ENCODE measurements at places on chromosomes 6 and 20. TPM values are rescaled to one million over a fixed set of nuclear protein-coding genes. Genes with fewer than 3 reads are reported as not detected.
A peak's percentile ranks its signal among the peaks of the same experiment; 100 is the strongest.

The HTR1E gene
- not detected for total RNA-seq

The CST5 gene
- total RNA-seq: not detected

The C20orf202 gene
- total RNA-seq: not detected

The IL17A gene
- not detected for total RNA-seq

The PGM3 gene
- total RNA-seq: 7.5 TPM

GRCh38 chr6:151413372-151414145 is 22.2 kb upstream of the ZBTB2 start:
- no peak for DNase-seq

DNA sequence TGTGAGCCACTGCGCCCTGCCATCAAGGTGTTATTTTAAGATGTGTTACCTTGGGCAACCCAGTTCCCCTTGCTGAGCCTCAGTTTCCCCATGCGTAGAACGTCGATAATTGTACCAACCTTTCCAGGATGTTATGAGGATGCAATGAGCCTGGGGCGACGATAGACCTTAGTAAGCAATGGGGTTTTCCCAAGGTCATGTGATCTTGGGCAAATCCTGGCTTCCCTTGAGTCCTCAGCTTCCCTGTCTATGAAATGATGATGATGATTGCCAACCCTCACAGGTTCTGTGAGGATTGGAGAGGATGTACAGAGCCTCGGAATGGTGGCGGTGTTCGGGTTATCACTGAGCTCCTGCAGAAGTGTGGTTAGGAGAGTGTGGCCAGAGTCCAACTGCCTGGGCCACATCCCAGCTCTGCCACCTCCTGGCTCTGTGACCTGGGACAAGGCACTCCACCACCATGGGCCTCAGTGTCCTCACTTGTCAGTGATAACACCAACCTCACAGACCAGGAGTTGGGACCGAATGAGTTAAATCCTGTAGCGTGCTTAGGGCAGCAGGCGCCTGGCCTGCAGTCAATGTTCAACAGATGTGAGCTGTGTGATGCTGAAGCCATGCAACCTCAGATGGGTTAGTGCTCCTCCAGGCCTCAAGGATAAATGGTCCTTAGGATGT is 23.4 kb downstream of the SIRPA start:
- no peak for DNase-seq

DNA sequence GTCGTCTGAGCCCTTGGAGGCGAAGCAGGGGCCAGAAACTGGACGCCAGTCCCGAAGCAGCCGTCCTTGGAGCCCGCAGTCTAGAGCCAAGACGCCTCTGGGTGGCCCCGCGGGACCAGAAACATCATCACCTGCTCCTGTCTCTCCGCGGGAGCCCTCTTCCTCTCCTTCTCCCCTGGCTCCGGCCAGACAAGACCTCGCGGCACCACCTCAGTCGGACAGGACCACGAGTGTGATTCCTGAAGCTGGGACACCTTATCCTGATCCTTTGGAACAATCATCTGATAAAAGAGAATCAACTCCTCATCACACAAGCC is 416 bp downstream of the RSPH4A start:
- peak; percentile 64 for DNase-seq

GRCh38 chr20:53918949-53919361 is 151.4 kb downstream of the BCAS1 start:
- DNase-seq: no peak

- no peak for DNase-seq
These were observed 7.2 kb downstream of the FAM120B start for GRCh38 chr6:170313716-170314295.

Data from sigmoid colon (tissue), 7 donors.